ENCODE measurements at places on chromosomes 7 and 10.

DNA sequence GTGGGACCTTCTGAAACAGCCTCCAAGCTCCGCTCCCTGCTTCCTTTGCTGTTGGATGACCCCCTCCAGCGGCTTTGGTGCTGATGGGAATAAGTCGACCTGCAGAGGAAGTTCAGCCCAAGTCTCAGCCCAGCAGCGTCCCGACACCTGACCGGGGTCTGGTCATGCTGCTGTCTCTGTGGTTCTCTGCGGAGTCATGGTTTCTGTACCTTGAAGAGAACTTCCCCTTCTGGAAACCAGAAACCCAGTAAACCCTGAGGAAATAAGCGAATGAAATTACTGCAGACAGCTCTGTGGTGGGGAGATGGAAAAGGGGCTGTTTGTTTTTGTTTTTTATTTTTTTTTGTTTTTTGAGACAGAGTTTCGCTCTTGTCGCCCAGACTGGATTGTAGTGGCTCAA lies 18.3 kb upstream of the ZNF12 start:
- no peak for DNase-seq

- DNase-seq = no peak
These were observed 331.8 kb downstream of the CALN1 start for GRCh38 chr7:72080341-72080766.

GRCh38 chr10:126421756-126422256 lies 33.5 kb upstream of the ADAM12 start:
- no peak for DNase-seq

DNA sequence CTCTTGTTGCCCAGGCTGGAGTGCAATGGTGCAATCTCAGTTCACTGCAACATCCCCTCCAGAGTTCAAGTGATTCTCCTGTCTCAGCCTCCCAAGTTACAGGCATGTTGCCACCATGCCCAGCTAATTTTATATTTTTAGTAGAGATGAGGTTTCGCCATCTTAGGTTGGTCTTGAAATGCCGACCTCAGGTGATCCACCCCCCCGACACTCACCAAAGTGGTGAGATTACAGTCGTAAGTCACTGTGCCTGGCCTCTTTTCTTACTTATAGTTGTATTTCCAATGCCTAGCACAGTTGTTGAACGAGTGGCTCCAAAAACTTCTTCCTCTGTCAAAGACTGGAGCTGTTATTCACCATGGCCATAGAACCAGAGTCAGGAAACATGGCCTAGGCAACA lies 6.7 kb downstream of the RNF216 start:
- DNase-seq = no peak

DNA sequence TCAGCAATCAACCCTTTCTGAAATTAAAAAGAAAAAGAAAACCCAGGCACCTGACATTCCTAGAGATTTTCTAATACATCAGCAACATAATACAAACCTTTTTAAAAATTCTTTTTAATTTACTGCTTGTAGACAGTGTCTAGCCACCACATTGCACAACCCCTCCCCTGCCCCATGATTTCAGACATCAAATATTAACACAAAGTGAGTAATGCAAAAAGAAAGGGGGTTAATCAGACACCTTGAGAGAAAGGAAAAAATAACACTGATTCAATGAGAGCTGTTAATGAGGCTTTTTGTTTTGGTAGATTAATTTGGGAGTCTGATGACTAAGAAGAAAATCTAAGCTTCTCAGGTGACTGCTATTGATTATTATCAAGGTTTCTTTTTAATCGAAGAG lies 55.3 kb downstream of the SLC25A13 start:
- DNase-seq = no peak

- no peak for DNase-seq
These were observed 40.4 kb downstream of the AFAP1L2 start for GRCh38 chr10:114363745-114364454.

DNA sequence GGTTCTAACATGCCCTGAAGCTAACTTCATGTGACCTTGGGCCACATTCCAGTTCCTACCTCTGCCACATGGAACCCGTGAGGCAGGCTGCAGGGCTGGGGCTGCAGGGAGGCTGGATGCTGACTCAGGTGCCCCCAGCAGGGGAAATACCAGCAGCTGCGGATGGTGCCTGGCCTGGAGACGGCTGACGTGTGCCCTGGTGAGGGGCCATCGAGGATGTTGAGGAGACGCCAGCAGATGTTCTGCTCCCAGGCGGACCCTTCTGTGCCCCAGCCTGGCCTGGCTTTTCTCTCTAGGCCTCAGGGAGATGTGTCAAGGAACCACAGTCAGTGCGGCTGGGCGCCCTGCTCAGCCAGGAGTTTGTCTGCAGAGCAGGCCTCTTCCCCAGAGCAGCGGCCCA lies 8.8 kb downstream of the BAG3 start:
- no peak for DNase-seq

DNA sequence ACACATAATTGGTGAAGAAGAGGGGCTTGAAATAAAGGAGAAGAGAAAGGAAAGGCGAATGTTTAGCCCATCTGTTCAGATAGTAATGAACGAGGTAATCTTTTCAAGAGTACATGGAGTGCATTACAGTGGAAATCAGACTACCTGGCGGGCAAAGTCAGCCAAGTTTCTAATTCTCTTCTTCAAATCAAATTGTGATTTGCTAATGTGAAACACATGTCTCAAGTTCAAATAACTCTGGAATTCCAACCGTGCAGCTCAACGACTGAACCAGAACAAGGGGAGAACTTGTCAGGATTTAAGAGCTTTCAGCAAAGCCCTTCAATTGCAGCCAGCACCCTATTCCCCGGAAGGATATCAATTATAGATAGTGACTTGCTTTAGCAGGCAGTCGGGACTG lies 216.9 kb downstream of the GLI3 start:
- DNase-seq = no peak

DNA sequence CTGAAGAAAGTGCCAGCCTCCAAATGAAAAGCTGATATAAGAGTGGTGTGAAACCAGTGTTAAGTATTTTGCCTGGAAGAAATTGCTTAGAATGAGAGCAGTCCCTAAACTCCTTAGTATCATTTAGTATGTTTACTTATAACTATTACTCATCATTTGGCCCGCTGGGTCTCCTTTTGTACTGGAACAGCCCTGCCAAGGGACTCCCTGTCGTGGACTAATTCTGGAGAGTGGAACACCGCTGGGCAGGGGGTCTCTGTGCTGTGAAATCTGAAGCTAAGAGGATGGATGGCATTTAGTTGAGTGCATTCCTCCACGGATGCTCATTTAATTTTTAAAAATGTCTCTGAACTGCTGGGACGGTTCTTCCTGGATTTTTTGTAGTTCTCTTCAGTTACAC lies 889.9 kb upstream of the C7orf33 start:
- no peak for DNase-seq

All from stimulated activated CD4-positive, alpha-beta T cell treated with anti-CD3 and anti-CD28 coated beads, Interleukin-12 subunit alpha, Interleukin-12 subunit beta, amount 100 ng/mL, for 4 hours (primary cell).